ENCODE measurements at places on chromosomes 3 and 15.

GRCh38 chr3:101154401-101154800 is 161.2 kb upstream of the ABI3BP start:
- no peak for DNase-seq

- no peak for DNase-seq
These were observed 33.0 kb upstream of the VILL start for GRCh38 chr3:37957539-37957936.

GRCh38 chr3:12750658-12751071 is 8.4 kb downstream of the TMEM40 start:
- DNase-seq: no peak

DNA sequence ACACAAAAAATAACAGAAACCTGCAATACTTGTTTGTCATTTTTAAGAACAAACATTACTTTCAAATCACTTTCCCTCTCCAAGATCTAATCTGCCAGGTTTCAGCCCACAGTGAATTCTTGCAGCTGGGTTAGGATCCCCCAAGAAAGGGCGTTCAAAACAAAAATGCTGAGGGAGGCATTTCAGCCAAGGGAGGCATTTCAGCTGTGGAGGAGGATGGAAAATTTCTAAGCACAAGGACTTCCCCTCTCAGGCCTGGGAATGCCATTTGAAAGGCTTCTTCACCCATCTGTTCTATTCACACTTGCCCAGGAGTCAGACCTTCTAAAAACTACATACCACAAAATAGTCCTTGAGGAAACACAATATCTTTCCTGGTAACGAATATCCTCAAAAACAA is 69.1 kb downstream of the P3H2 start:
- no peak for DNase-seq

GRCh38 chr15:101123222-101123910 is 128.5 kb downstream of the CHSY1 start:
- no peak for DNase-seq

- no peak for DNase-seq
These were observed 61.9 kb downstream of the NSMCE3 start for GRCh38 chr15:29207758-29208108.

- DNase-seq: no peak
These were observed 149.0 kb downstream of the CBLB start for GRCh38 chr3:105719791-105720190.

GRCh38 chr3:64824394-64824909 is 136.7 kb upstream of the ADAMTS9 start:
- DNase-seq: no peak

DNA sequence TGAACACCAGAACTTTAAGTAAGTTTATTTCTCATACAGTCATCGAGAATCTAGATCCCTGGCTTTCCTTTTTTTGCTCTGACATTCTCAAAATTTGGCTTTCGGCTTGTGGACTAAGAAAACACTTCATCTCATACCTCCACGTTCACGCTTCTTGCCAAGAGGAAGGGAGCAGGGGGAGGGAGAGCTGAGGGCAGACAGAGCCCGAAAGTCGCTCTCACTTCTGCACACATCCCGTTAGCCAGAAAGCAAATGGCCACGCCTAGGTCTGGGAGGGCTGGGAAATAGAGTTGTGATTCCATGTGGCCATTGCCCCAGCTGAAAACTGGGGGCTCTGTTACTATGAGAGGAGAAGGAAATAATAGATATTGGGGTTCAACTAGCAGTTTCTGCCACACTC is 57.3 kb downstream of the MAP6D1 start:
- DNase-seq: no peak

DNA sequence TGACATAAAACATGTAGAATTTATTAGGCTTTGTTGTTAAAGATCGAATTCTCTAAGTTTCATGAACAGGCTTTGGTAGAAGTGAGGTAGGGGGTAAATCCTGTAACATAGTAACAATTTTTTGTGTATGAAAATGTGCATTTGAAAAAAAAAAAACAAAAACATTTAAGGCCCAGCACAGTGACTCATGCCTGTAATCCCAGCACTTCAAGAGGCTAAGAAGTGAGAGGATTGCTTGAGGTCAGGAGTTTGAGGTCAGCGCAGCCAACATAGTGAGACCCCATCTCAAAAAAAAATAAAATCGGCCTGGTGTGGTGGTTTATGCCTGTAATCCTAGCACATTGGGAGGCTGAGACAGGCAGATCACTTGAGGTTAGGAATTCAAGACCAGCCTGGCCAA is 26.8 kb upstream of the PPP4R2 start:
- DNase-seq: no peak

DNA sequence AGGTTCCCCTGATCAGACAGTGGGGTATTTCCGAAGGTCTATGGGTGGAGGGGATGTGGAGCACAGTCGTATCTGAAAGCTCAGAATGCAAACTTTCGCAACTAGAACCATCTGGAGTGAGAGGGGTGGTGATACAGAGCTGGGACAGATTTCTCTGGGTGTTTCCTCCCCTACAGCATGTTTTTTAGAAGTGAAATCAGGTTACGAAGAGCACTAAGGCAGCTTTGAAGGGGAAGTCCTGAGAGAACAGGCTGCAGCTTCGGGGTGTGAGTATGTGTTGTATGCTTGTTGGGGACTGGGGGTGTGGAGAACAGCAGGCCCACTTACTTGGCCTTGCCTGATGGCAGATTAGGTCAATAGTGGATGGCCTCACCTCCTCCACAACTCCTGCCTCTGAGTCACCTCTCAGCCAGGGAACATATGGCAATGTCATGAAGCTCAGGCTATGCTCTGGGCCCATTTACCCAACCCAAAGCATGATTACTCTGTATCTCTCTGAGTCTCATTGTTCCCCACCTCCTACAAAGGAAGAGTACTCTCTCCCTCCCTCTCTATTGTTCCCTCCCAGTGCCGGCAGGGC is 107.2 kb upstream of the RASGRP1 start:
- DNase-seq: no peak

GRCh38 chr3:7663771-7664170 is 802.9 kb downstream of the GRM7 start:
- no peak for DNase-seq

- DNase-seq: no peak
These were observed 47.7 kb upstream of the ANKRD28 start for GRCh38 chr3:15845475-15845874.

DNA sequence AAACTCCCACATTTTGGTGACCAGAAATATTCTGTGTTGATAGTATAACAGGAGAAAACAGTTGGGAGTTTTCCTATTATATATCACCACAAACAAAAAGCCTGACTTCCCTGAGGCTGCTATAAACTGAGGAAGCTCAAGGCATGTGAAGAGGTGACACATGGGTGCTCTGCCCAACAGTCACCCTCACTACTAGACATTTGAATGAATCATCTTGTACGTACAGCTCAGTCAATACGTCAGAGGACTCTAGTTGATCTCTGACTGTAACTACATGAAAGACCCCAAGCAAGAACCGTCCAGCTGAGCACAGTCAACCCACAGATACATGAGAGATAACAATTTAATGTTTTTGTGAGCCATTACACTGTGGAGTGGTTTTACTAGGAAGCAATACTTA is 338.3 kb upstream of the ATP11B start:
- DNase-seq: no peak

DNA sequence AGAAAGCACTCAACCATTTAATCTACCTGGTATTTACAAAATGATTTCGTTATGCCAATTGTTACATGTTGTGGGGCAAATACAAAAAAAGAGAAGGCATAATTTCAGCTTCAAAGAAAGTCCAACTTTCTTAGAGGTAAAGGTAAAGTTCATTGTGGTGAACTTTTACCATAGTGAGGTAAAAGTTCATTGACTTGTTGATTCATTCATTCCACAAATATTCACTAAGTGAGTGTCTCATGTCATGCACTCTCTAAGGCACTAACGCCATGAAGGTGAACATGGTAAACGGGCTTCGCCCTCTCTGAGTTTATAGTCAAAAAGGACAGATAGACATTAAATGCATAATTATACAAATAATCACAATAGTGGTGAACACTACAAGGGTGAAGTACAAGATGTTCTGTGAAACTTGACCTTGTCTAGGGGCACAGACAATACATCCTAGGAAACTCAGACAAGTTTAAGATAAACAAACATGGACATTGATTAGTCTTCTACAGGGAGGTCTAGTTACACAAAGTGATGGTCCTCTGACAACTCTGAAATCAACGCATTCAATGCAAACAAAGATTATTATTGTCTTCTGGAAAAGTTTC is 378.6 kb downstream of the MAGI1 start:
- no peak for DNase-seq

DNA sequence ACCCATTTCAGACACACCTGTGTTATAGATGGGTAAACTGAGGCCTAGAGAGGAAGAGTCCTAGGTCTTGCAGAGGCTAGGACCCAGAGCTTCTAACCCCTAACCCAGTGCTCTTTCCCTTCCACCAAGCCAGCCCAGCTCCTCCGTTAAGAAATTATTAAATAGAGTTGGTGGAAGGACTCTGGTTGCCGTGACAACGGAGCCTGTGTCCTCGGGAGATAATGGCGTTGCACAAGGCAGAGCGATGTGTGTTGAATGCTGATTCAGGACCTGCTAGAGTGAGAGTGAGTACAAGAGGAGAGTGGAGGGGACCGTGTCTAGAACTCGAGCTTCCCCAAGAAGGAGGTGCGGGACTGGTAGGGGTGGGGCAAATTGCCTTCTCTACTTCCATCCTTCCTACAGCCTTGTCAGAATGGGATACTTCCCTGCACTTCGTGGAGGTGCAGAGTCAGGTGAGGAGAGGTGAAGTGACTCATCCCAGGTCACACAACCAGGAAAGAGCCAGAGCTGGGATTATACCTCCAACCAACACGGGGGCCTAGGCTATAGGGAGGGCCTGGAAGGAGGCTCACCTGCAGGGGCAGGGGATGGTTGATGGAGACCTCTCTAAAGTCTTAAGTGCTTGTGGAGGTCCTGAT is 8.6 kb downstream of the SLC6A1 start:
- no peak for DNase-seq

GRCh38 chr15:95141486-95141885 is 910.1 kb downstream of the MCTP2 start:
- DNase-seq: no peak

DNA sequence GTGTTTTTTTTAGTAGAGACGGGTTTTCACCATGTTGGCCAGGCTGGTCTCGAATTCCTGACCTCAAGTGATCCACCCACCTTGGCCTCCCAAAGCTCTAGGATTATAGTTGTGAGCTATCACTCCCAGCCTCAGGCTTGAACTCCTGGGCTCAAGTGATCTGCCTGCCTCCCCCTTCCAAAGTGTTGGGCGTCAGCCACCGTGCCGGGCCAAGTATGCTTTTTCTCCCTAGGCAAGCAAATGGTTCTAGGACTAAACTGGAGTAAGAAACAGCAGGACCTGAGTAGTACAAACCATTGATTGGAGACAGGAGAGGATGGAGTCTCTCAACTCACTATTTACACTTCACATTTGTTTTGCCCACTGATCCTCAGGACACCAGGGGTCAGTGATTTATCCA is 4.6 kb upstream of the PTPN9 start:
- DNase-seq: no peak

DNA sequence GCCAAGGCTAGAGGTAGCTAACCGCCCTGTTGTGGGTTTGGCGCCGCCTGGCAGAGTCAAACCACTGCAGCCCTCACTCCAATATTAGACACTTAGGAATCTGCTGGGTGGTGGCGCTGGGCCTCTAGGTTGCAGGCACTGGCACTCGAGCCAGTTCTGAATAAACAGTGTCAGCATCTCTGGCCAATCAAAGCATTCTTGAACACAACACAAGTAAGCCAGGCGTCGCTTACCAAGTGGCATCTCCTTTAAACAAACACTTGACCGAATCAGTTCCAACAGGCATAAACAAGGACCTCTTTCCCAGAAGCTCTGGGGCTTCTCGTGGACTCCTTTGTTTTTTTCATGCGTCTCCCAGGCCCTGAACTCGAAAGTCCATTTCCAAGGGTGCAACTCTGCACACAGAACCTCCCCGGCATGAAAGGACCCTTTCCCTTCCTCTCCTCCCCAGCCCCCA is 82.3 kb downstream of the LRIG1 start:
- DNase-seq: no peak

- DNase-seq: no peak
These were observed 508.8 kb downstream of the DIPK2A start for GRCh38 chr3:144480416-144480919.

- no peak for DNase-seq
These were observed 15.2 kb downstream of the RMDN3 start for GRCh38 chr15:40739854-40740253.

- no peak for DNase-seq
These were observed 32.7 kb downstream of the LYZL4 start for GRCh38 chr3:42377681-42378080.

DNA sequence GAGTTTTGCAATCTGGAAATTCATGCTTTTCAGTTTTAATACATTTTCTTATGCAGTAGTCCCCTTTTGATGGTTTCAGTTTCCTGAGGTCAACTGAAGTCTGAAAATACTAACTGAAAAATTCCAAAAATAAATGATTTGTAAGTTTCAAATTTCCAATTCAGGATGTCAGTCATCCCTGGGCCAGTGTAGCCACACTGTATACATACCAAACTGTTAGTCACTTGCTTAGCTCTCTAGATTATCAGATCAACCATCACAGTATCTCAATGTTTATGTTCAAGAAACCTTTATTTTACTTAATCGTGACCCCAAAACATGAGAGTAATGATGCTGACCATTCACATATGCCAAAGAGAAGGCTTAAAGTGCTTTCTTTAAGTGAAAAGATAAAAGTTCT is 715.5 kb downstream of the GBE1 start:
- no peak for DNase-seq

GRCh38 chr3:190596349-190597285 is 82.7 kb downstream of the IL1RAP start:
- peak; percentile 27 for DNase-seq

DNA sequence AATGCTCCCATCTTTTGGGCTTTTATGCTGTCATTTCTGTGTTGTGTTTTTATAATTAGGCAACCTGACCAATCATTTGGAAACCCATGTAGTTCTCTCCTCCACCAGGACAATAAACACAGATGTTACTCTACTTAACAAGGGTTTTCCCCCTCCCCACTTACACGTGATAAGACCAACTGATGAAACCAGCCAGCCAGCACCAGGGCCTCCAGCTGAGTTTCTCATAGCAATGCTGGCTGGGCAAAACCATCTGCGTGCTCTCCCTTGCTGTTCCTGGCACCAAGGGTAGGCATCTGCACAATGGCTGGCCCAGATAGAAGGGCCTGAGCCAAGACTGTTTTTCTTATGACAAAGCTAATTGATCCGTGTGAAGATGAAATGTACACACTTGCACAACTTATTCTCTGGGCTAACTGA is 310.4 kb downstream of the PLCL2 start:
- DNase-seq: no peak

DNA sequence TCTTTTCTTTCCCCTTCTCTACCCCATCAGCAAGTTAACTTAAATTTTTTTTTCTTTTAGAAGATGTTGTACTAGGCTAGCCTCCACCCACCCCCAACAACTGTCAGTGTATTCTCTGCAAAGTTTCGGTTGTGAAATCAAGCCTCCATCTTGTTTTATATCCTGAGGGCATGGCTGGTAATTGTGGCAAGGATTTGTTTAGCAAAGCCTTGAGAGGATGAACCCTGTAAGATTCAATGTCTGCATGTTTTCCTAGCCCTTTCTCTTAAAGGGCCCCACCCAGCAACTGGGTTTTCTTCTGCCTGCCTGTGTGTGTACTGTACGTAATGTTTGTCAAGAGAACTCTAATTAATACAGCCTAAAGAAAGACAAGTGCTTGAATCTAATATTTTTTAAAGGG is 475.3 kb downstream of the FHIT start:
- DNase-seq: no peak

Data from NCI-H1105 treated with DMSO at 0.1 percent for 48 hours (cell line).